ENCODE measurements at places on chromosomes 7 and 10. TPM values are rescaled to one million over a fixed set of nuclear protein-coding genes. Genes with fewer than 3 reads are reported as not detected.

Gene VSTM4
- 71.4 TPM for total RNA-seq

Gene ADCYAP1R1
- not detected for total RNA-seq

Gene CCT6A
- 72.1 TPM for total RNA-seq

Gene WDFY4
- not detected for total RNA-seq

Gene RNF148
- total RNA-seq: 0.36 TPM

Gene LIPK
- not detected for total RNA-seq

Gene HKDC1
- total RNA-seq: 0.16 TPM

Gene UBE3C
- 133 TPM for total RNA-seq

Gene FAS
- 76.9 TPM for total RNA-seq

Gene FAM237B
- total RNA-seq: not detected

Gene LRRC61
- 0.24 TPM for total RNA-seq

Gene TAS2R5
- total RNA-seq: 0.24 TPM

Gene MKX
- 23.7 TPM for total RNA-seq

Gene SFRP4
- 0.16 TPM for total RNA-seq

Gene ABLIM1
- total RNA-seq: 7.9 TPM

Gene NSUN5
- 20.3 TPM for total RNA-seq

Gene DRGX
- not detected for total RNA-seq

Gene BMS1
- total RNA-seq: 16.1 TPM

Gene ZNF37A
- total RNA-seq: 13.4 TPM

Gene THSD7A
- 0.49 TPM for total RNA-seq

Gene GOLGA7B
- under 0.01 TPM for total RNA-seq

Gene POLR1F
- total RNA-seq: 21.9 TPM

Gene TMEM178B
- total RNA-seq: under 0.01 TPM

Gene ZNRF2
- 28.7 TPM for total RNA-seq

Gene MYO3A
- not detected for total RNA-seq

Gene GRID1
- total RNA-seq: 0.97 TPM

Gene CLRN3
- not detected for total RNA-seq

Gene EGFR
- 63.6 TPM for total RNA-seq

Gene GDF10
- total RNA-seq: not detected

Gene RNLS
- 20.8 TPM for total RNA-seq

Gene POLR2J2
- total RNA-seq: 6.9 TPM

Gene FEZF1
- not detected for total RNA-seq

Gene FFAR4
- total RNA-seq: not detected

Gene TCTN3
- total RNA-seq: 34.1 TPM

Gene ABCF2
- 57.3 TPM for total RNA-seq
